ENCODE measurements at places on chromosomes 4 and X.

DNA sequence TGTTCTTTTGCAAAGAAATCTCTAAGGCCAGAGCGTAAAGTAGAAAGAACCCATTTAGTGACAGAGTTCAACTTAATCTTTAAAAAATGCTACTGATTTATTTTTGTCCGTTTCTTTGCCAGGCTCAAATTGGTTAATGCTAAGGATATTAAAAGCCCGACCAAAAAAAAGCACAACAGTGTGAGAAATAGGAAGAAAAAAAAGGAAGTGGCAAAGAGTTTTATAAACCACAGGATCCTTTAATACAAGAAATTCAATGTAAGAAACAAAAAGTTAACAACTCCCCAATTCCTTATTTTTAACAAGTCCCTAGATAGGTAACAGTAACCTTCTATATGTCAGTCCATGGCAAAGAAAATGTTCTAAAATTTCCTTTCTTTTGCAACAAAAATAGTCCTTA, 480.4 kb downstream of the ACTRT1 start:
- DNase-seq = no peak

- DNase-seq = no peak
These were observed 30.9 kb downstream of the FAM9B start for GRCh38 chrX:9003041-9003440.

- DNase-seq = no peak
These were observed 164.5 kb upstream of the ARX start for GRCh38 chrX:25180242-25180641.

DNA sequence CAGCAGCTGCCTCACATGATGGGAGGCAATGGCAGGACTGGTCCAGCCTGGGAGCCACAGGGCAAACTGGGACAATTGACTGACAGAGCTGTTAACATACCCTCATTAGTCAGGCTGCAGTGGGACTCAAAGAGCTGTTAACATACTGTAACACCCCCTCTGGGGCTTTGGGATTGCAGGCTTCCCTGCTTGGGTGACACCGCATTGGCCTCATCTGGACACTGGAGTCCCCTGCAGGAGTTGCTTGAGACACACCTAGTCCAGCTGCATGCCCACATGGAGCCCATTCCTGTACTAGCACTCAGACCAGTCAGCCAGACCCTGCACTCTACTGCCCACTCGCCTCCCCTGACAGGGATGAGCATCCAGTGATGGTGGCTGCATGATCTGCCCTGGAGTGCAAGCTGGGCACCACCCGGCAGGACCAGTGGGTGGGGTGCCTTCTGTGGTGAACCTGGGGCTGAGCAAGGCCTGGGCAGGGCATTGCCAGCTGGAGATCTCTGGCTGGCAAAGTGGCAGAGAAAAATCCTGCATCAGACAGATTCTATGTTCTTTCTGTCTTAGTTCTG, 138.8 kb downstream of the DTHD1 start:
- no peak for DNase-seq

DNA sequence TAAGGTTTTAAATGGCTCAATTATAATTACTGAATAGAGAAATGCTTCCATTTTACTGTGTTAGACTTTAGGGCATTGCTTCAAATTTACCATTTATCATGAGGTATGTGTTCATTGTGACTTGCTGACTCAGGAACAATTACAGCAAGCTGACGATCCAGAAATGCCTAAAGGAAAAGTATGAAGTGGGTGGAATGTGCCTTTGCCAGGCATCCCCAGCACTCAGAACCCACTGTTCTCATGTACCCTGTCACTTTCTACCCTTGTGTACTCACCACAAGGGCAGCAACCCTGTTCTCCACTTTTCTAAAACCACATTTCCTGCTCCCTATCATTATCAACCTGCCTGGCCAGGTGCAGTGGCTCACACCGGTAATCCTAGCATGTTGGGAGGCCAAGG, 41.5 kb downstream of the QRFPR start:
- DNase-seq = no peak

- DNase-seq = no peak
These were observed 17.6 kb upstream of the HS3ST1 start for GRCh38 chr4:11446155-11446811.

DNA sequence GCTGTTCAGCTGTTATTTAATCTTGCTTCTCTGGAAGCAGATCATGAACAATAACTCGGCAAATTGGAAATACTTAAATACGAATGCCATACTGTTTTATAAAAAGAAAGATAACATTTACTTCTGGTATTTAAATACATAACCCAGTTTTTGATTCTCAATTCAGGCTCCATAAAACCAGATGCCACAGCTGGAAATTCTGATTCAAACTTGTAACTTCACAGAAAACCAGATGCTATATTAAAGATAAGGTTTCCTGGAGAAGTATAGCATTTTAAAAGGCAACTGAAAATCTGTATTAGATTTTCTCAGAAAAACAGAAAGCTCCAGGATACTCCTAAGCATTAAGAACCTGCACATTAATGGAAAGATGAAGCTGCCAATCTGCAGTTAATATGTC, 40.2 kb downstream of the STX18 start:
- no peak for DNase-seq

- no peak for DNase-seq
These were observed 26.4 kb upstream of the TMPRSS11B start for GRCh38 chr4:68271851-68272357.

- DNase-seq = no peak
These were observed 532 bp downstream of the ZNF827 start for GRCh38 chr4:145937971-145938611.

GRCh38 chr4:176277162-176277904, 8.3 kb upstream of the ASB5 start:
- DNase-seq = no peak

GRCh38 chr4:119284876-119285780, 36.8 kb downstream of the FABP2 start:
- DNase-seq = no peak

GRCh38 chr4:115514675-115515074, 401.3 kb upstream of the NDST4 start:
- DNase-seq = no peak

- DNase-seq = no peak
These were observed 174.8 kb upstream of the KLF3 start for GRCh38 chr4:38489011-38489861.

- DNase-seq = no peak
These were observed 55.4 kb downstream of the KCNIP4 start for GRCh38 chr4:21893136-21893535.

DNA sequence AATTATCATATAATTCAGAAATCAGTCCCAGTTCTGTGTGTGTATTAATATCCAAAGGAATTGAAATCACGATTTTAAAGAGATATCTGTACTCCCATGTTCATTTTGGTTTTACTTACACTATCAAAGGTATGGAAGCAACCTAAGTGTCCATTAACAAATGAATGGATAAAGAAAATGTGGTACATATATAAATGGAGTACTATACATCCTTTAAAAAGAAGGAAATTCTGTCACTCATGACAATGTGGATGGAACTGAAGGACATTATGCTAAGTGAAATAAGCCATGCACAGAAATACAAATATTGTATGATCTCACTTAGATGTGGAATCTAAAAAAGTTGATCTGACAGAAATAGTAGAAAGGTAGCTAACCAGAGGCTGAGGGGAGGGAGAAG, 63.8 kb downstream of the CD99L2 start:
- no peak for DNase-seq

DNA sequence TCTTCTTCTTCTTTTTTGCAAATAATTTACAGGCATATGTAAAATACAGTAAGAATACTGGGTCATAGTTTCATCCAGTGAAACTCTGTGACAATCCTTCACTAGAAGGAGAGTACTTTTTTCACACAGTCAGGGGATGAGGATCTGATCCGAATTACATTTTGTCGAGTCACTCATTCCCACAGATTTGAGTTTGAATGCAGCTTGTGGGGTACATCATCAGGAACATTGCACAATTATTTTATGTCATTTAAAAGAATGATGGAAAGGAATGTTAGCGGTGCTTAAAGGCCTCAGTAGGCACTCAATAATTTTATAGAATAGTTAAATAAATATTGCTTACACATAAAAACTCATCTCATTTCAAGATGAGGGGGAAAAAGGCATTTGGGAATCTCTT, 88.6 kb downstream of the CHRNA9 start:
- no peak for DNase-seq

DNA sequence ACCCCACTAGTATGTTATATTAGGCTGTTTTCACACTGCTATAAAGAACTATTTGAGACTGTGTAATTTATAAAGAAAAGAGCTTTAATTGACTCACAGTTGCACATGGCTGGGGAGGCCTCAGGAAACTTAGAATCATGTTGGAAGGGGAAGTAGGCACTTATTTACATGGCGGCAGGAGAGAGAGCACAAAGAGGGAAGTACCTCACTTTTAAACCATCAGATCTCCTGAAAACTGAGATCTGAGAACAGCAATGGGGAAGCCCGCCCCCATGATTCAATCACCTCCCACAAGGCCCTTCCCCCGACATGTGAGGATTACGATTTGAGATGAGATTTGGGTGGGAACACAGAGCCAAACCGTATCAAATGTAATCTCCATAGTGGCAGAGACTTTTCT, 45.4 kb upstream of the XK start:
- DNase-seq = no peak

- no peak for DNase-seq
These were observed 103.4 kb downstream of the MFAP3L start for GRCh38 chr4:169922632-169923276.

GRCh38 chr4:89054627-89055026, 2.4 kb downstream of the FAM13A start:
- no peak for DNase-seq

- no peak for DNase-seq
These were observed 174.8 kb downstream of the ENOX2 start for GRCh38 chrX:130728208-130728607.

DNA sequence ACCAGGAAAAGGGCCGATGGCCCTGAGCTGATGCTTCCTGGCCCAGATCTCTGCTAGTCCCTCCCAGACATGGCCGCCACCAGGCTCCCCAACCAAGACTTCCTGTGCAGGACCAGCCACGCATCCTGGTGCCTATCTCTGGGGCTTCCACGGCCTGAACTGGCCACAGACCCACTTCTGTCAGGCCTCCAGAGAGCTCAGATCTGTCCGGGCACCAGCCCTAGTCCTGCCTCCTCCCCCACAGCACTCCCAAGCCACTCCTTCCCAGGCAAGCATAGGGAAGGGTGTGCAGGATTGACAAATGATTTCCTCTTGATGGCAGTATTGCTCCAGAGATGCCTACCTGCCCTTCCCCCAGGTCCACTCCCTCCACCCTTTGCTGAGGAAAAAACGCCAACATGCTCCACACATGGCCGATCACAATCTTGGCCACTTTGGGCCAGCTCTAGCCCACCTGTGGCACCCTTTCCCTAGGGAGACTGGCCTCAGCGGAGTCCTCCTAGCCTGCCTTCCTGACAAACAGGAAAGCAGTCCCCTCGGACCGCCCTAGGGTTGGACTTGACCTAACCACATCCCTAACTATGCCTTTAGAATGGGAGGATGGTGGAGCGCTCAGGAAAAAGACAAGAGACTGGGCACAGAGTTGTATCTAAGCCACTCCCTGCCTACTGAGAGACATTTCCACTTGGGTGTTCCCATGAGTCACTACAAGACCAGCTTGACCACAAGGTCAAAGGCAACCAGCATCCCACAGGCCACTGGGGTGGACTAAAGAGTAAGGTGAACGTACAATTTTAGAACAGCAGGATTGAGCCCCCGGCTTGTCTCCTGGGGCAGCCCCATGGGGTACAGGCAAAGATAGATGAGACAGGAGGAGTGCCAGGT, 277.5 kb upstream of the AGTR2 start:
- DNase-seq = no peak

- DNase-seq = no peak
These were observed 981 bp downstream of the TET2 start for GRCh38 chr4:105147553-105148161.

DNA sequence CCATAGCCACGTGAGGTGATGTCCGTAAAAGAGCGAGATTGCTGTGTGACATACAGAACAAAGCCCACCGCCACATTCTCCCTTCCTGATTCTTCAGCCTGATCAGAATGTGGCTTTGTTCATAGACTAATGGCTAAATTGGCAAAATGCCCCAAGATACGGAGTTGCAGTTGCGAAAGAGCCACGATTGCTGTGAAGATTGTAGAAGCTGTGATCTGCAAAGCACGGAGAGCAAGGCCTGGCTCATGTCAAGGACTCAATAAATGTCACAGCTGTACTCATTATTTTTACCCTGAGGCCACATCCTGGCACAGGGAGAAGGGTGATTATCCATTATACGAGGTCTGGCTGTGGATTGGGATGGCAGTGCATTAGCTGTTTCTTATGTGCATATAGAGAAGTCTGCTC, 34.2 kb downstream of the ARSD start:
- peak; percentile 95 for DNase-seq

GRCh38 chrX:15299941-15300851, 15.2 kb downstream of the ASB11 start:
- no peak for DNase-seq

DNA sequence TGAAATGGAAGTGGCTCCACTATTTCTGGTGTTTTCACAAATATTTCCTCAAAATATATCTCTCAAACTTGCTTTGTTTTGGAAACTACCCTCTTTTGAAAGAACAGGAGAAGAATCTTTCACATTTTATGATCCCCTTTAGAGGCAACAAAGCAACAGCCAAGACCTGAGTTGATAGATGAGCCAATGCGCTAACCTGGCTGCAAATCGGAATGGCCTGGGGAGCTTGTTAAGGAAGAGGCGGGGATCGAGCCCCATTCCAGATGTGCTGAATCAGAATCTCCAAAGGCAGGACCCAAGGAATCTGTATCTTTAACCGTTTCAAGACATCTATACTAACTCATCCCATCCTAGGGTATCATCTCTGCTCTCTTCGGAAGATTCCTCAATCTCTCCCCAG, 181.3 kb downstream of the GPC3 start:
- no peak for DNase-seq

GRCh38 chrX:418927-419729, 32.4 kb upstream of the PPP2R3B start:
- DNase-seq = no peak

GRCh38 chr4:8910100-8910821, 38.6 kb upstream of the HMX1 start:
- peak; percentile 77 for DNase-seq

DNA sequence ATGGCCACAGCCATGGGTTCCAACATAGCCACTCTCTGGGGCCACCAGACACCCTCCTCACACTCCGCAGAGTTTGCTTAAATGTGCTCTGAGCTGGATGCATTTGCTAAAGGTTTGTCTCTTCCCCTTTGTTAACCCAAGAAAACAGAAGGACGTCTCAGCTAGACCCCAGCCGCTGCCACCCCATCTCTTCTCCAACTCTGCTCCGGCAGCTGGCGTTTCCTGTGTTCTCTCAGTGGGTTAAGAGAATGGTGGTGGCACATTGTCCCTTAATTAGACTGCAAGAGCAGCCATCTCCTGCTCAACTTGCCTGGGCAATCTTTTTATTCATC, 43.7 kb upstream of the FAM9C start:
- DNase-seq = no peak

- DNase-seq = no peak
These were observed 116.8 kb upstream of the KIT start for GRCh38 chr4:54540931-54541330.

DNA sequence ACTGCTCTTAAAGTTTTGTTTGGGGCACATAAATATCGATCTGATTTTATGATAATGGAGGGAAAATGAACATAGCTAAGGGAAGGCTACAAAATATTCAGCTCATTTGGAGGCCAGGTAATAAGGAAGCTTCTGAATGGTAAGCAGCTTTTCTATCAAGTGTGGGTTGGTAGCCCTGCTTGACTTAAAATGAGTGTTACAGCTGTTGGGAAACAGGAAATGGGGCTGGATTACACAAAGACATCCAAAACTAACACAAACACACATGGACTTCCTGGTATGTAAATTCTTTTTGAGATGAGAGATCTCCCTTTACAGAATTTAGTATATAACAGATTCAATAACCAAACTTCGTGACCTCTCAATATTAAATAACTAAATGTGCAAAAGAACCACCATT, 58.0 kb downstream of the FGF16 start:
- no peak for DNase-seq
